ENCODE measurements at places on chromosomes 1 and 21.

DNA sequence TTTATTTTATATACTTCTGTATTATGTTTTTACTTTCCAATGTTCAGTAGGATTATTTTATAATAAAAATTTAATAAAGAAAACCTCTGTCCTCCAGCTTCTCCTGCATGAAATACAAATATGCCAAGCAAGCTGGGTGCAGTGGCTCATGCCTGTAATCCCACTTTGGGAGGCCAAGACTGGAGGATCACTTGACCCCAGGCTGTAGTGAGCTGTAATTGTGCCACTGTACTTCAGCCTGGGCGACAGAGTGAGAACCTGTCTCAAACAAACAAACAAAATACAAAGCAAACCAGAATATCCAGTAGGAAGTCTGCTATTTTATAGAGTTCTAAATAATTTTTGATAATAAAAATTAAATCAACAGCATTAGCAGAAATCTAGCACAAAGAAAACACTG lies 168.8 kb downstream of the EIF4G3 start:
- no peak for DNase-seq

DNA sequence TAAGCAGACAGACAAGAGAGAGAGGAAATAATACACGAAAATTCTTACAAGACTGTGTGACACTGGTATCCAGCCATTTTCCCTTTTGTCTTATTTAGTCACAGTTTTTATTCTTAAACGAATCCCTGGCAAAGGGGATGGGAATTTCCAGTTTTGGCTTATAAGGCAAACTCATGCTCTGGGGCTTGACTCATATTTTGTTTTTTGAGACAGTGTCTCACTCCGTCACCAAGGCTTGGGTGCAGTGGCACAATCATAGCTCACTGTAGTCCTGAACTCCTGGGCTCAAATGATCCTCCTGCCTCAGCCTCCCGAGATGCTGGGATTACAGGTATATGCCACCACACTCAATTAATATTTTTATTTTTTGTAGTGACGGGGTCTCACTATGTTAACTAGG lies 31.9 kb downstream of the PTGER3 start:
- DNase-seq: no peak

DNA sequence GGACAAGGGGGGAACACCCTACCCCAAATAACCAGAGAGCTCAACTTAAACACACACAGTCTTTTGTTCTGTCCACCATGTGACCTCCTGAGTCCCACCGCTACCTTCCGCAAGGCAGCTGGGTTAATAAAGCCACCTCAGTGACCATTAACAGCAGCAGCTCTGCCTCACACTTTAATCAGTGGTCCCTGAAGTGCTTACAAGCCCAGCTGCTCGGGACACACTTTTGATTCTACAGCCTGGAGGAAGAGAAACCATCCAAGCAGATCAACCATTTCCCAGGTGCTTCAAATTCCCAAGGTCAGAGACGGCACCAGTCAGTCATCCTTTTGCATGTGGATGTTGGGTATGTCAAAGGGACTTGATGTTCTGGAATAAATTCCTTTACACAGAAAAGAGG lies 70.1 kb downstream of the KCNJ15 start:
- no peak for DNase-seq

DNA sequence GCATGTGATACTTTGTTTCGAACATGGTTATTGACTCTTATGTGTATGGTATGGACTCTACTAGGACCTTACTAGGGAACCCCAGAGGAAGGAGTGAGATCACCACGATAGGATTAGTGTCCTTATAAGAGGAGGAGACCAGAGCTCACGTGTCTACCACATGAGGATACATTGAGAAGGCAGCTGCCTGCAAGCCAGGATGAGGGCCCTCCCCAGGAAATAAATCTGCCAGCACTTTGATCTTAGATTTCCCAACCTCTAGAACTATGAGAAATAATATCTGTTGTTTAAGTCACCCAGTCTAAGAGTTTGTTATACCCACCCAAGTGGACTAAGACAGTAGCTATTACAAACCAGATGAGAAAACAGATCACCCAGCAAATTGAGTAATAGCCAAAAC lies 559.3 kb upstream of the USP24 start:
- DNase-seq: peak; percentile 78

- DNase-seq: no peak
Measured at GRCh38 chr1:19064906-19065450, 108.5 kb upstream of the IFFO2 start.

GRCh38 chr1:168567568-168567967 lies 8.8 kb upstream of the XCL1 start:
- no peak for DNase-seq

DNA sequence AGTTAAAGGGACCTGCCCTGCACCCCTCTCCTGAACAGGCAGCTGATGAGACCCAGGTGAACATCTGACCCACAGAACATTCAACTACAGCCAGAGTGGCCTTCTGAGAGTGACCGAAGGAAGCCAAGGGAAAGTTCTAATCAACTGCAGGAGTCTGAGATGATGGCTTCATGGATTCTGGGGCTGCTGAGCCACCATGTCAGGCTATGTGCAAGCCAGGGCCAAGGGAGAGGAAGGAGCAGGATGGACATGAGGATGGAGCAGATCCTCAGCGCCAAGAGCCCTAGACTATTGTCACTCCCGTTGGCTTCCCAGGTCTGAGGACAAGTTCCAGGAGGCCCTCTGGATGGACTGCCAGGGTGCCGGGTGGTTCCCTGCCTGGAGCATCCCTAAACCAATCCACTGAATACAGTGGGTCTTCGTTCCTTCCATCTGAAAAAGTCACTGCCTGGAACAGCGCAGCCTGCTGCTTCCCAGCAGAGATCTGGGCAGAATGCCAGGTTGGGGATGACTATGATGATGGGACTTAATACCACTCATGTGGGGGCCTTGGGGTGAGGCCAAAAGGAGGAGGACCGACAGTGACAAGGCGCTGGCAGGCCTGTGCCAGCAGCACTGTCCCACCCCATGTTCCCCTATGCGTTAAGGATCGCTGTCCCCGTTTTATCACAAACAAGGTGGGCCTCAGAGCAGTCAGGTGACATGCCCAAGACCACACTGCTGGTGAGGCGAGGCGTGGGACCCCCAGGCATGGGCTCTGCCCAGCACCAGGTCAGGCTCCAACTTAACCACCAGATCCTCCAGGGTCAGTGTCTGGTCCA lies 19.8 kb downstream of the SPOCD1 start:
- peak; percentile 47 for DNase-seq

DNA sequence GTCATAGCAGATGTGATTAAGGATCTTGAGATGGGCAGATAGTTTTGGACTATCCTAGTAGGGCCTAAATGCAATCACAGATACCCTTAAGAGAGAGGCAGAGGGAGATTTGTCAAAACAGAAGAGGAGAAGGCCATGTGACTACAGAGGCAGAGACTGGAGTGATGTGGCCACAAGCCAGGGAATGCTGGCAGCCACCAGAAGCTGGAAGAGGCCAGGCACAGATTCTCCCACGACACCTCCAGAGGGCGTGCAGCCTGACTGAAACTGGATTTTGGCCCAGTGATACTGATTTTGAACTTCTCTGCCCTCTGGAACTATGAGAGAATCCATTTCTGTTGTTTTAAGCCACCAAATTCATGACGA lies 52.1 kb upstream of the EPS8L3 start:
- DNase-seq: no peak

GRCh38 chr1:167114725-167115124 lies 20.9 kb downstream of the STYXL2 start:
- no peak for DNase-seq

- no peak for DNase-seq
Measured at GRCh38 chr1:89901957-89902669, 81.3 kb downstream of the LRRC8D start.

DNA sequence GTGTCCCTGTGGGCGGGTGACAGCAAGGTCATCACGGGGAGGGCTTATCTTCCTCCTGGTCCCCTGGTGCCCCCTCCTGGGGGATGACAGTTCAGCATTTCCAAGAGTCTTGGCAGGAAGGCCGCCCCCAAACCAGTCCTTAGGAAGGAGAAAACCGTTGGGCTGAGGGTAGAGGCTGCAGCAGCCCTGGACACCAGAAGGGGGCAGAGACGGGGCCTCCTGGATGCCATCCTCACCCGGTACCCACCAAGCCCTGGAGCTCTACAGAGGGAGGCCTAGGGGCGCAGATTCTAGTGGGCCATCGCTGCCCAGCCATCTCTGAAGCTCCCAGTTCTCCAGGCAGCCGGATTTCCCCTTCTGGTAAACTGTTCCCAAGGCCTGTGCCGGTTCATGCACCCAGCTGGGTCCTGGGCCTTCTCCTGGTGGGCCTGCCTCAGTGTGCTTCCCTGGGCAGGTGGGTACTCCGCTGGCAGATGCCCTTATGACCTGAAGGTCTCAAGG lies 14.8 kb upstream of the ZNF669 start:
- no peak for DNase-seq

- no peak for DNase-seq
Measured at GRCh38 chr1:82319546-82319945, 518.8 kb downstream of the ADGRL2 start.

All from HFF-Myc (cell line).